ENCODE measurements at places on chromosomes 16 and 17.

GRCh38 chr16:26561303-26561702 is 505.4 kb upstream of the C16orf82 start:
- no peak for DNase-seq

DNA sequence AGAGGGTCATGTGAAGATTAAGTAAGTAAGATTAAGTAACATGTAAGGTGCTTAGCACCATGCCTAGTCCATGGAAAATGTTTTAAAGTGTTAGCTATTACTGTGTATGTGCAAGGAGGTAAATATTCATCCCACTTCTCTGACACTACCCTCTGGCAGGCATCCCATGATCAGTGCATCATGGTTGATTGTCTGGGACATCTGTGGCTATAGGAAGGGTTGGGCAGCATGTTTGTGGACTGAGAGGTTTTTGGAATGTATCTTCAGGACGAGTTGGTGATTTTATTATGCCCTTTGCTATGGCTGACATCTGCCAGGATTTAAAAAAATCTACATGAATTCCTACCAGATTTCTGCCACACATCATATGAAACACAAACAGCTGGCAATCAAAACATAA is 6.5 kb upstream of the TAOK1 start:
- no peak for DNase-seq

- DNase-seq = no peak
Observed at GRCh38 chr16:51565184-51565583, 414.1 kb upstream of the SALL1 start.

DNA sequence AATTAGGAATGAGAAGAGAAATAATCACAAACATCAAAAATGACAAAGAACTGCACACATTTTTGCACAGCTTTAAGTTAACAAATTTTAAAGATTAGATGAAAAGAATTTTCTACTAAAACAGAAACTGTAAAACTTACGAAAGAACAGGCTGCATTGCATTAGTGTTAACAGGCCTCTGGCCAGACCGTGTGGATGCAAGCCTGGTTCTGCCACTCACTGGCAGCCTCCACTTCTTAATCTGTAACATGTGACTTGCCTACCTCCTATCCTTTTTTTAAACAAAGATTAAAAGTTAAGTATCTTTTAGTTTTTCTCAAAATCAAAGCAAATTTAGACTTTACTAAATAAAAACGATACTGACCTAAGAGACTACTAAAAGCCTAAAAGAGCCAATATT is 37.5 kb downstream of the CREBBP start:
- DNase-seq = no peak

DNA sequence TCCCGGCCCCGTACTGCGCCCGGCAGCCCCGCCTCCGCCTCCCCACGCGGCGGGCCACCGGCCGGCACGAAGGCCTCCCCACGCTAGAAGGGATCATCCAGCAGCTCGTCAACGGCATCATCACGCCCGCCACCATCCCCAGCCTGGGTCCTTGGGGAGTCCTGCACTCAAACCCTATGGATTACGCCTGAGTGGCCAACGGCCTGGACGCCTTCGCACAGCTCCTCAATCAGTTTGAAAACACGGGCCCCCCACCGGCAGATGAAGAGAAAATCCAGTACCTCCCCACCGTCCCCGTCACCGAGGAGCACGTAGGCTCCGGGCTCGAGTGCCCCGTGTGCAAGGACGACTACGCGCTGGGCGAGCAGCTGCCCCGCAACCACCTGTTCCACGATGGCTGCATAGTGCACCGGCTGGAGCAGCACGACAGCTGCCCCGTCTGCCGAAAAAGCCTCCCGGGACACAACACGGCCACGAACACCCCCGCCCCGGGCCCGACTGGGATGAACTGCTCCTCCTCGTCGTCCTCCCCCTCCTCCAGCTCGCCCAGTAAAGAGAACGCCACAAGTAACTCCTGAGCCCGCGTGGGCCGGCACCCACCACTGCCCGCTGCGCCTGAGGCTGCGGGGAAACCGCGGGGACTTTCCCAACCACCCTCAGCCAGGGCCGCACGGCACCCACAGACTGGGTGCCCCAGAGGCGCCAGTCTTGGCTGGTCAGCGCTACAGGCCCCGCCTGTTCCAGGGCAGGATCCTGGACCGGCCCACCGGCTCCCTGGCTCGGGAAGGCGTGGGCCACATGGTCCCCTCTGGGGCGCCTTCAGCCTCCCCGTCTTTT is 39.0 kb upstream of the AKAP1 start:
- DNase-seq = no peak

- no peak for DNase-seq
Observed at GRCh38 chr16:59126486-59126885, 392.4 kb upstream of the GOT2 start.

DNA sequence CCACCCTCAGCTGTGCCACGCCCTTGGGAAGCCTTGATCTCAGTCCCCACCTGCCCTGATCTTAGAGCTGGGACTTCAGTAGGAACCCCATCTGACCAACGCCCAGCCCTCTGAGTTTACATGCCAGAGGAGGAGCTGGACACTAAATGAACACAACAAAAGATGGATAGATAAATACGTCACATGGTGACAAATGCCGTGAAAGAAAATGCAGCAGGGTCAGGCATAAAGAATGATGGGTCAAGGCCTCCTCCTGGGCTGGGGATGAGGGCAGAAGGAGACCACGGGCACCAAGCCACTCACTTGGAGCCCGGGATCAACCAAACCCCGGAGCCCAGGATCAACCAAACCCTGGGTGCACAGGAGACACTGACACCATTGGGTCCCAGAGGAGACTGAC is 354.9 kb downstream of the C16orf95 start:
- no peak for DNase-seq

GRCh38 chr17:19363460-19364035 is 1.0 kb upstream of the B9D1 start:
- DNase-seq = no peak

DNA sequence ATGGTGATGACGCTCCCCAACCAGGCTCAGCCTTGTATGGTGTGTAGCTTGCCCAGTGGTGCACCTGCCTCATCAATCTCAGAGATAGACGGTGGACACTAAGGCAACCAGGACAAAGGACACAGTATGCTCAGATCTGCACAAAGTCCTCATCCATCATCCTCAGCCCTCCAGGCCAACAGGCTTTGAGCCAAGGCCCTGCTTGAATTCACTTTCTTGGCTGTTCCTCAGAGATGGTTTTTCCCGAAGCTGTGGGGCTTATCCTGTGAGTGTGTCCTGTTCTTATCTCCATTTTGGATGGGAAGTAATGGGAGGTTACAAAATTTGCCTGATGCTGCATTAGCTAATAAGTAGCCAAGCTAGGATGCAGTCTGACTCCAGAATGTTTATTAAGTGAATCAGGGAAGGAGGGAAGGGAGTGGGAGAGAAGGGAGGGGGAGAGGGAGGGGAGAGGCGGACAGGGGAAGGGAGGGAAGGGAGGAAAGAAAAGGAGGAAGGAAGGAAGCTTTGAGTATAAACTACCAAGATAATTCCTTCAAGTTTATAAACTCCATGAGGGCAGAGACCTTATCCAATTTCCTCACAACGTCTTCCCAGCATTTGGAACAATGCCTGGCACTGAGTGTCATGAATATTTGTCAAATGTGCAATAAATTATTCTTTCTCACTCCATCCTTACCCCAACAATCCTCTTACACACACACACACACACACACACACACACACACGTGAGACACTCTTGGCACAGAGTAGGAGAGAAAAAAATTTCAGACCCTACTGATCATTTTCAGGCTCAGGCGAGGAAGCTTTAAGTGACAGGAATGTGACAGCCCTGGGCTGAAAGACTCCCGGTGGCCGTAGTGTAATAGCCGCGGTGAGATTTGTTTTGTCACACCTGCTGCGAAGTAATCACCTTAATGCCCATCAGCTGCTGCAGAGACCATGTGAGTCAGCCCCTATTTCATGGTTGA is 84.3 kb downstream of the BMERB1 start:
- DNase-seq = no peak

GRCh38 chr17:79799174-79799537 is 2.3 kb upstream of the CBX8 start:
- DNase-seq = no peak

DNA sequence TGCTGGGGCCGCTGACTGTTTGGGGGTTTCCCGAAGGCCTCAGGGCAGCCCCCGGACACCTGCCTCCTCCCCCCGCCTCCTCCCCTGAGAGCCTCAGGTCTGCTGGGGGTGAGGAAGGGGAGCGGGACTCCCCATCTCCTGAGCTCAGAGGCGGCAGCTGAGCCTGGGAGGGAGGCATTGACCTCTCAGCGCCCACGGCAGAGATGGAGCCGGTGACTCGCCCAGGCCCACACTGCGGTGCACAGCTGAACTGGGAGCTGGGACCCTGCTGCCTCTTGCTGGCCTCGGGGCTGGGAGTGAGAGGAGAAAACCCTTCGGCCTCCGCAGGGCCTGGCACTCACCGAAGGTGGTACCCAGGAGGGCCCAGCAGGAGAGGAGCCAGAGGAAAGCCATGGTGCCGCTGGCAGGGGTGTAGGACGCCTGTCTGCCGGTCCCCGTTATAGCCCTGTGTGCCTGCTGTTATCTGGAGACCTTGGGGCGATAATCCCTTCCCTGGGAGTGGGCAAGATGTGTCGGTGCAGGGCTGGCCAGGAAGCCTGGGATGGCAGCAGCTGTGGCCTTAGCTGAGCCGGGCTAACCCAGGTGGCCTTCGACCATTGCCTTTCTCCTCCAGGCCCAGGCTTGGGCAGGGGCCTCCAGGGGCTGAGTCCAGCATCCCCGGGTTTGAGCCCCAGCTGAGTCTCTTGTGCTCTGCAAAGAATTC is at the start of gene CTRB2:
Gene CTRB2, minus strand, starts transcription at position 413 of the 703 bp plus-strand sequence. Its CDS starts 20 bp downstream, at position 393.
- no peak for DNase-seq

DNA sequence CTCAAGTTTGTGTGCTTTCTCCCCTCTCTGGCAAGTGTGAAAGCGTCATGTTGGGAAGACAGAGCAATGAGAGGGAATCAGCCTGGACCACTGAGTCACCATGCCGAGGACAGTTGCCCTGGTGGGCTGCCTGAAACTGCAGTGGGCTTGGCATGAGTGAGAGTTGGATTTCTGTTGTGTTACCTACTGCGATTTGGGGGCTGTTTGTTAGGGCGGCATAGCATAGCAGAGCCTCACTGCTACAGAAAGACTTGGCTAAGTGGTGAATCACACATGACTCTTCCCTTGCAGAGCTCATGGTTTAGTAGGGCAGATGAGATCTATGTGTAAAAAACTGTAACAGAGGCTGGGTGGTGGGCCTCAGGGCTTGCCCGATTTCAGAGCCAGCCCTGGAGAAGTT is 324.6 kb downstream of the C16orf95 start:
- DNase-seq = no peak

DNA sequence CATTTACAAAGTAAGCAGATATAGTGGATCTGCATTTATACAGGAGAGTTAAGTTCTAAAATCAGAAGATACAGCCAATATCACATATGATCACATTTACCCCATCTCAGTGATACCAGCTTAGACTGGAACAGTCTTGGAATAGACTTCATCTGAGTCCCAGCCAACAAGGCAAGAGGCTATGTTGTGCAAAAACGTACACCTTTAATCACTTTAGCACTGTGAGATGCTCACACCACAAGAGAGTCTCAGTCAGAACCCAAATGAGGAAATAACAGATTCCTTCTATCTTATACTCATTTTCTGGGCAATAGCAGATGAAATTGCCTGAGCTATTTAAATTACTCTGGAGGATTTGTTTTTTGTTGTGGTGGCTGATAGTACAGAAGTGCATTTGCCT is 145.6 kb downstream of the ANKFN1 start:
- DNase-seq = no peak

- DNase-seq = no peak
Observed at GRCh38 chr16:28189245-28189644, 22.5 kb downstream of the XPO6 start.

DNA sequence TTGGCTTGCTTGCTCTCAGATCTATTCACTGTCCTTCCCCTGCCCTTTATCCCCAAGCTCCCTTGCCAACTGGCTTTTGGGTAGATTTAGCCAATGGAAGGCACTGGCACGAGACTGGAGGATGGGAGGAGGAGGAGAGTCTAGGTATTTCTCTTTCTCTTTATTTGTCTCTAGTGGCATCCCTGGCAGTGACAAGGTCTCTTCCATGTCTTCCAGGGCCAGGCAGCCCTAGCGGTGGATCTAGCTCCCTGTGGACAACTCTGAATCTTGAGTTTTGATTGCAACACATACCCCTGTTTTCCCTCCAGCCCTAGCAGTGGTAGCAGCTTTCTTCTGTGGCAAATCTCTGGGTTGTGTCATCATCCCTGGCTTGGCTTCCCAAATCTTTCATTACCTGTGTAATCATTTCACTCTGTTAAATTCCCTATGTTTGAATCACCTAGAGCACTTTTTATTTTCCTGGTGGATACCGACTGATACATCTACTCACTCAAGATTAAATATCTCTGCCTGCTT is 171.1 kb upstream of the IRX6 start:
- DNase-seq = no peak

DNA sequence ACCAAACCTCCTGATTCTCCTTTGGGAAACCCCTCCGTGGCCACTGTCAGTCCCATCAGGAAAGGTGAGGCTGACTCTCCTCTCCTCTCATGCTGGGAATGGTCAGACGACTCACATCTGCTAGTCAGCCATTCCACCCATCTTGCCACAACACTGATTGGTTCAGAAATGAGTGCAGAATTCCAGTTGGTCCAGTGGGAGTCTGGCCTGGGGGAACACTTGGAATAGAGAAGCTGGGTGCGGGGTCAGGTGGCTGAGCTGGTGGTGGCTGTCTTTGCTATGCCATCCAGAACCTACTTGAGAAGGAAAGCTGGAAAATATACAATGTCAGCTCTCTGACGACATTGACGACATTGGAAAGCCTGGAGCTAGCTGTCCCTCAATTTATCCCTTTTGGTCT is 23.6 kb upstream of the PLLP start:
- no peak for DNase-seq

GRCh38 chr17:73042809-73043685 is 49.4 kb downstream of the SLC39A11 start:
- DNase-seq = no peak

DNA sequence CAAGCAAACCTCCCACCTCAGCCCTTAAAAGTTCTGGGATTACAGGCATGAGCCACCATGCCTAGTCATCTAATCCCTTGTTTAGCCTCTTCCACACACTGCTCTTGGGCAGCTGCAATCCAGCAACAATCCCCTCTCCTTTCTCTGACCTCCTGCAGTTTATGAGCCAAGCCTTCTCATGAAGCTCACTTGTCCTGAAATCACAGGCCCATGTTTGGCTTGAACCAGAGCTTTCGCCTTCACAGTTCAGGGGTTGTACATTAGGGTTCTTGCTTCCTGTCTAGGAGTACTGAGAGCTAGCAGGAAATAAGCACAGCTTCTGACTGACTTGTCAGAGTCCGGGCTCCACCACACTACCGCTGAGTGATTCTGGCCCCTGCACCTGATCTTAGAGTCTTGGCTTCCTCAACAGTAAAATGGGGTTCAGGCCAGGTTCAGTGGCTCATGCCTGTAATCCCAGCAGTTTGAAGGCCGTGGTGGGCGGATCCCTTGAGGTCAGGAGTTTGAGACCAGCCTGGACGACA is 16.3 kb downstream of the ERAL1 start:
- no peak for DNase-seq

- no peak for DNase-seq
Observed at GRCh38 chr16:83952940-83953795, at the start of gene OSGIN1. TSS of gene OSGIN1 (plus strand) at chr16:83953240. CDS start at chr16:83957672, 4,432 bp downstream.

- DNase-seq = no peak
Observed at GRCh38 chr17:3762922-3763776, 37.8 kb downstream of the ITGAE start.

Measured in NCI-H2081 treated with DMSO at 0.1 percent for 48 hours (cell line).